ENCODE measurements at places on chromosomes 13 and 19.

DNA sequence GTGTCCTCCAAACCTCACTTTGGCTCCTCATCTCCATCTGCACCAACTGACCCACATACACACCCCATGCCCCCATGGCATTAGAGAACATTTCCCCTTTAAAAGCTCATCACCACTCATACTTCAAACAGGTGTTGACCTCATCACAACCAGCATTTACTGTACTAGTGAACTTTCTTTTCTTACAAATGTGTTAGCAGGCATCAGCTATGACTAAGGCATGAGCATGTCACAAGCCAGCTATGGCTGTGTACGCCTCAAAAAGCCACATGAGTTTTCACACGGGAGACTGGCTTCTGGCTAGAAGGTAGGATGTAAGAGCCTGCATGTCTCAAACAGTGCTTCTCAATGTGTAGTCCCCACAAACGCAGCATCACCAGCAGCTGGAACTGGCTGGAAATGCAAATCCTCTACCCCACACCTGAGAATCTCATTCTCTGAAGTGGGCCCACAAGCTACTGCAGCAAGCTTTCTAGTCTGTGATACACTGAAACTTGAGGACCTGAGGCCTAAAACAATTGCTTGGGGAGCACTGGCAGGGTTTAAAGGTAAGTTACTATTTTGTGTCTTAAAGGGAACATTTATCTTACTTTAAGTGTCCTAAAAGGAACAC lies 66.8 kb downstream of the TUBGCP3 start:
- DNase-seq = no peak

DNA sequence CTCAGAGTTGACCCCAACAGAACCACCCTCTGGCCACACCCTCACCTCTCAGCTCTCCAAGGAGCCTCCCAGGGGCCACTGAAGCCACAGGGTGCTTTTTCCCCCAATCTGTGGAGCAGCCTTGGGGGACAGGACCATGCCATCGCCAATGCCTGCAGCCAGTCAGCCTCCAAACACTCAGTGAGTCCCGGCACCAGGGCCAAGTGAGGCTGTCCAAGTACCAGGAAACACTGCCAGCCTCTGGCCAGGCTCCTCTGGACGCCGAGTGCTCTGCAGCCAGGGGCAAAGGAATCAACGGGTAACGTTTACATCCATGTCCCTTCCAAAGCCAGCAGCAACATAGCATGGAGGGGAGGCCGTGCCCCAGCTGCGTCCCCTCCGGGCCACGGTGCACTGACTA lies 9.5 kb upstream of the COMP start:
- no peak for DNase-seq

DNA sequence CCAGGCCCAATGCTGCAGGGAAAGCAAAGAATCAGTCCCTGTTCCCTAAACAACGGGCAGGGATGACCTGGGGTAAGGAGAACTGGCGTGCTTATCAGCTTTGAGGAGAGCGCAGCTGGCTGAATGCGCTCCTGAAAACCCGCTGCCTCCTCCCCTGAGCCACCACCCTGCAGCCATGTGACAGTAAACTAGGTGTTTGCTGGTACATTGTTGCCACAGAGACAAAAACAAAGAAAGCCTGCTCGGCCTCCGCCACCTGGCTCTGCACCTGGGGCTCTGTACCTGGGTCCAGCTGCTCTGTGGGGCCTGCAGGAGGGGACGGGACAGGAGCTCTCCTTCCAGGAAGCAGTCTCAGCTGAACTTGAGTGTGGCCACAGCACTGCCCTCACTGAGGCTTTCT lies 21.8 kb downstream of the MCF2L start:
- DNase-seq = no peak

DNA sequence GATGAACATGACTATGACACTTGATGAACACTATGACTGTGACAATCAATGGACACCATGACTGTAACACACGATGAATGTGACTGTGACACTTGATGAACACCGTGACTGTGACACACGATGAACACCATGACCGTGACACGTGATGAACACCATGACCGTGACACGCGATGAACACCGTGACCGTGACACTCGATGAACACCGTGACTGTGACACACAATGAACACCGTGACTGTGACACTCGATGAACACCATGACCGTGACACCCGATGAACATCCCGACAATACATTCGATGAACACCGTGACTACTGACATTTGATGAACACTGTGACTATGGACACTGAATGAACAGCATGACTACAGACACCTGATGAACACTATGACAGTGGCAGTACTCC lies 30.9 kb downstream of the ZFR2 start:
- no peak for DNase-seq

- peak; percentile 1 for DNase-seq
These were observed 877.2 kb upstream of the PCDH20 start for GRCh38 chr13:62292714-62293480.

GRCh38 chr19:33395561-33396550 lies 22.3 kb downstream of the CEBPG start:
- peak; percentile 66 for DNase-seq

GRCh38 chr19:48833977-48834376 lies 2.3 kb downstream of the HSD17B14 start:
- no peak for DNase-seq

- DNase-seq = no peak
These were observed 8.2 kb downstream of the YIPF2 start for GRCh38 chr19:10920288-10920655.

DNA sequence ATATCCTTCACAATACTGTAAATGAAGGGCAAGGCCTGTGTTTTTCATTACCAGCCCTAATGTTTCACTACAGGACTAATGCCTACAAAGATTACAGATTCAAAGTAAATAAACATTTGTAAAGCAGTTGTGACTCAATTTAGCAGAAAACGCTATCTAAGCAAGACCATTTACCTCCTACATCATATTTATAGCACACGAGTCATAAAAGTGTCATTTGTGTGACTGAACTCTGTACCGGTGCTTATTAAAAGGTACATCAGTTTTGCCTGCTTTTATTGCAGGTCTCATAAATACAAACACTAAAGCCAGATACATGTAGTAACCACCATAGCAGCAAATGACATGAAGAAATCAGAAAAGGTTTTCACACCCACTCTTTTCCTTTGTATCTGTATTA lies 61.5 kb upstream of the SLC15A1 start:
- DNase-seq = no peak

- peak; percentile 47 for DNase-seq
These were observed 28.7 kb downstream of the LACC1 start for GRCh38 chr13:43908156-43909126.

GRCh38 chr19:15292847-15293582 lies 39.3 kb downstream of the BRD4 start:
- DNase-seq = peak; percentile 47

DNA sequence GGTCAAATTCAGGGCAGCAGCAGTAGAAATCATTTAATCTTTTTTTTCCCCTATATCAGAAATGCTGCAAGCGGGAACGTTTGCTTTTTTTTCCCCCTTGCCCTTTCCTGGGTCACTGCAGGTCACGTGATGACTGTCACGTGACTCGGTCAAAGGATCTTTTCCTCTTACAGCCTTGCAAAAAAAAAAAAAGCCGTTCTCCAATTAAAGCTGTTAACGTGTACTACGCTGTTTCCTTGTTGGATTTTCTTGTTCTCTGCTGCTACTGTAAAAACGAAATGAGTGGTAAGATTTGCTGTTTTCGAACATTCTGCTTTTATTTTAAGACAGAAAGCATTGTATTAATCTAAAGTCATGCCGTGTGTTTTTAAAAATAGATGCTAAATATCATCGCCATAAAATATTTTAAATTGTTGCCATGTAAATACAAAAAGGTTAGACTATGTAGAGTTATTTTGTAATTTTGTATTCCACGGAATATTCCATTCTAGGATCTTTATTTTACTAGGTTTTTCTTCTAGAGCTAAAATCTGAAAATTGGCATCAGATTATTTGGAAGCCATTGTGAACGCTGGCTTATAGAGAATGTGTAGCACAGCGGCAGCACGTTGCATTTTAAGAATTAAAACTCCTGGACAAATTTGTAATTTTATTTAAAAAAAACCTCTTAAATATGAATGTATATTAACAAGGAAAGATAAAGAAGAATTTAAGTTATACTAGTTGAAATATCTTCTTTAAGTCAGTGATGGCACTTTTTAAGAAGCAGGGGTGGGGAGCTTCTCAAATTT lies 109.8 kb upstream of the MLNR start:
- DNase-seq = peak; percentile 86

DNA sequence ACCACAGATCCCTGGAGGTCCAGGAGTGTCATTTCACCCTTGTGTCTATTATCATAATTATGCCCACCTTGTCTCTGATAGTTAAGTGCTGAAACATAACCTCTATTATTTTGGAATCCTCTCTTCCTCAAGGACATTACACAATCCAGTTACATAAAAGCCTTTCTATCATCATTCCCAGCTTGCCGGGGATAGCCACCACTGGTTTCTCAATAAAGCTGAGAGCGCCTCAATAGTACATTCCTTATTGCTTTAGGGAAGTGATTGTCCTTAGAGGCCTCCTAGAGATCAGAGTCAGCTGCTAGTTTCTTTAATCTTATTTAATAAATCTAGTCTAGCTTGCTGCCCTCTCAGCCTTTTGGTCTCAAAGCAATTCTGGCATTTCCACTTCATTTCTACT lies 490.0 kb upstream of the ATXN8OS start:
- no peak for DNase-seq

DNA sequence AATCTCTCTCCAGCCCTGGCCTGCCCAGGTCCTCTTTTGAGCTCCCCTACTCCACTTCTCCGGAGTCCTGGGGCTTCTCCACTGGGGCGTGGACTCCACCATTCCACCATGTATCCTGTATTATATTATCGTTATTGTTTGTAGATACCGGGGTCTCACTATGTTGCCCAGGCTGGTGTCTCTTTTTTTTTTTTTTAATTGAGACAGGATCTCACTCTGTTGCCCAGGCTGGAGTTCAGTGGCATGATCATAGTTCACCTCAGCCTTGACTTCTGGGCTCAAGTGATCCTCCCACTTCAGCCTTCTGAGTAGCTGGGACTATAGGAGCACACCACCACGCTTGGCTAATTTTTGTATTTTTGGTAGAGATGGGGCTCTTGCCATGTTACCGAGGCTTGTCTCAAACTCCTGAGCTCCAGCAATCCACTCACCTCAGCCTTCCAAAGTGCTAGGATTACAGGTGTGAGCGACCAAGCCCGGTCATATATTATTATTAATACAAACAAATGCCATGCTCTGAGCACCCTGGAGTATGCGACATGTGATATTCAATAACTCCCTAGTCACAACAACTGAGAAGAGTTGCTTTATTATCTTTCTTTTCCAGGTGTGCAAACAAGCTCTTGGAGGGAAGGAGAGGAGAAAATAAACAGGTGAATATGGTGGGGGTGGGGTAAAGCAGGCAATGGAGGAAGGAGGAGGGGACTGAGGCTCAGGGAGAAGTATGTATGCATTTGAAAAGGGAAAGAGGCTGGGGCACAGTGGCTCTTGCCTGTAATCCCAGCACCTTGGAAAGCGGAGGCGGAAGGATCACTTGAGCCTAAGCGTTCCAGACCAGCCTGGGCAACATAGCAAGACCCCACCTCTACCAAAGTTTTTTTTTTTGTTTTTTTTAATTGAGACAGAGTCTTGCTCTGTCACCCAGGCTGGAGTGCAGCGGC lies 2.8 kb upstream of the CERS4 start:
- DNase-seq = no peak

GRCh38 chr19:12769689-12770088 lies 5.7 kb downstream of the HOOK2 start:
- DNase-seq = no peak

GRCh38 chr13:32736648-32737047 lies 150.4 kb downstream of the PDS5B start:
- no peak for DNase-seq

GRCh38 chr13:25874907-25875306 lies 176.9 kb downstream of the SHISA2 start:
- DNase-seq = no peak

GRCh38 chr19:45514376-45515051 lies 7.2 kb downstream of the VASP start:
- DNase-seq = no peak

DNA sequence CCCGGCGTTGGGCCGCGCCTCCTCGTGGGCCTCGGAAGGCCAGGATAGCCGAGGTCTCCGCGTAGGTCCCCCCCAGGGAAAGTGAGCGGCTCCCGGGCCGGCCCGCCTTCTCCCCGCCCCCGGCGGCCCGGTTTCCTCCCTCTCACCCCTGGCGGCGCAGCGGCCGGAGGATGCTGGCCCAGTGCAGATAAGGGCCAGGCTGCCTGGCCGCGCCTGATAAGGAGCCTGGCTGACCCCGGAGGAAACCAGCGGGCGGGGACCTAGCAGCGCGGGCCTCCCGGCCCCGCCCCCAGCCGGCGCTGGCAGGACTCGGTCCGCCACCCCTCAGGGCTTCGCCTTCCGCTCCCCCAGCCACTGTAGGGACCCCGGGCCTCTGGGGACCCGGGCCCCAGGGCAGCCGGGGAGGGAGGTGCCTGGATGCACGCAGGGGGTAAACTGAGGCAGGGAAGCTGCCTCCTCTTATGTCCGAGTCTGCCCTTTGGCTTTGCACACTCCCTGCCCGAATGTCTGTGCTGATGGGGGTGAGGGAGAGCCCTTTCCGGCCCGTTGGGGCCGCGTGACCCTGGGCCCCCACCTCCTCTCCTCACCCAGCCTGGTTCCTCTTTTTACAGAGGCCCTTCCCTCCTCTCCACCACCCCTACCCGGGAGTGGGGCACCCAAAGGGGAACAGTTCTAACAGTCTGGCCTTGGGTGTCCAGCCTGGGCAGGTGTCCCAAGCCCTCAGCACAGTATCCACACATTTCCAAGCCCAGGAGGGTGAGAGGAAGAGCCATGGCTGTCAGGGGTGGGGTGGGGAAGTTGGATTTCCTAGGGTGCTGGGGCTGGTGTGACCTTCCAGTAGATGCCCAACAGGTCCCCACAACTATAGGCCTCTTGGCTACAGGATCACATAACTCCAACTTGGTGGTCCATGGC lies at the start of gene LYL1:
Gene LYL1, minus strand, starts transcription at position 193 of the 915 bp plus-strand sequence. CDS start 1,687 bp downstream, outside the sequence.
- peak; percentile 48 for DNase-seq

GRCh38 chr13:36345438-36346221 lies 564 bp downstream of the SPART start:
- peak; percentile 91 for DNase-seq

DNA sequence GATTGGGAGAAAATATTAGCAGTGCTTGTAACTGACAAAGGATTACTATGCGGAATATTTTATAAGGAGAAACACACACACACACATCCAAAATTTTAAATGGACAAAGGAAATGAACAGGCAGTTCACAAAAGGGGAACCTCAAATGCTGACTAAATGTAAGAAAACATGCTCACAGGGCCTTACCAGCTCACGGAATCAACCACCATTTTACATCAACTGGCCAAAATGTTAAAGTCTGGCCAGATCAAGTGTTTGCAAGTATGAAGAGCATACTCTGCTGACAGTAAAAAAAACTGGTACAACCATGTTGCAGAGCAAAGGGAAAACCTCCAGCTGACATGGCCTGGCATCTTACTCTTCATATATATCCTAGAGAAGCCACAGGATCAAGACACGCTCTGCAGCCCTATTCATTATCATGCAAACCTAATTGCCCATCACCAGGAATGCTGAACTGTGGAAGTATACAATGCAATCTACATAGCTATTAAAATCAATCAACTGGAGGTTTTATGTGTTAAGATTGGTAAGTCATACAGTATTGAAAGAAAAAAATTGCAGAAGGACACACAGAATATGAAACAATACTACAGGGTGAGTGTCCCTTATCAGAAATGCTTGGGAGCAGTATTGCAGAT lies 124.4 kb downstream of the RNF17 start:
- DNase-seq = no peak

- no peak for DNase-seq
These were observed 43.2 kb downstream of the DCLK1 start for GRCh38 chr13:36088001-36088400.

Data from fibroblast of gingiva (primary cell).